CD4-positive, alpha-beta T cell treated with Interleukin-21 for 1 hour (primary cell): ENCODE measurements at places on chromosomes 6 and 20.

- DNase-seq = no peak
Measured at GRCh38 chr20:24818056-24818455, 131.0 kb upstream of the CST7 start.

DNA sequence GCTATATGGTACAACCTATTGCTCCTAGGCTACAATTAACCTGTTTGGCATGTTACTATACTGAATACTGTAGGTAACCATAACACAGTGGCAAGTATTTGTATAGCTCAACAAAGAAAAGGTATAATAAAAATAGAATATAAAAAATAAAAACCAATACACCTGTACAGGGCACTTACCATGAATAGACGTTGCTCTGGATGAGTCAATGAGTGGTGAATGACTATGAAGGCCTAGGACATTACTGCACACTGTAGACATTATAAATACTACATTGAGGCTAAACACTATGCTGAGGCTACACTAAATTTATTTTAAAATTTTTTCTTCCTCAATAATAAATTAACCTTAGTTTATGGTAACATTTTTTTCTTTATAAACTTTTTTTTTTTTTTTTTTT, 18.6 kb downstream of the ELOVL5 start:
- DNase-seq = no peak

DNA sequence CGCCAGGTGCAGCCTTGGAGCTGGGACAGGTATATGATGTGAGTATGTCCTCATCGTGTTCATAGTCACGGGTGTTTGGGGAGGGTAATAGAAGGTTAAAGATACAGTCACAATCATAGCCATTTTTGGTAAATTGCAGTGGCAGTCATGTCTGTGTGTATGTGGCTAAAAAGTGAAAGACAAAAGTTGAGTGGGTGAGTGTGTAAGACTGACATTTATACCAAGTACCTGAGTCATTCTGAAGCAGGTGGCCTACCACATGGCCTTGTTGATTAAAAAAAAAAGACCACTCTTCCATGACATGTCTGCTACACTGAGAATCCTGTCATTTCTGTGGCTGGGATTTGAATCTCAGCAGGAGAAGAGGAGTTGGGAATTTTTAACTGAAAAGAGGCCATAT, 181.9 kb downstream of the SCP2D1 start:
- no peak for DNase-seq

DNA sequence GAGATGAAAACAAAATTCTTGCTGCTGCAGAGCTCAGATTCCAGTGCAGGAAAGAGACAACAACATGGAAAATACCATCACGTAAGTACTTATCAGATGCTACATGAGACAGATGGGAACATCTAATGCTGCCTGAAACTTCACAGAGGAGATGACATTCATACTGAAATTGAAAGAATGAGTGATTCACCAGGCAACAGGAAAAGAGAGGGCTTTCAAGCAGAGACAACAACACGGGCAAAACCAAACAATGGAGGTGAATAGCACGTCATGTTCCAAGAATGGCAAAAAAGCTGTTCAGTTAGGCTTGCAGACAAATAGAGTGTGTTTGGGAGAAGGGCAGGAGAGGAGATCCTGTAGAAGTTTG, 39.3 kb downstream of the GTF2H5 start:
- DNase-seq = peak; percentile 14
